Mesothelial cell of epicardium (in vitro differentiated cells): ENCODE measurements at places on chromosomes 4 and X.

GRCh38 chr4:138734746-138735145 lies 280.8 kb upstream of the NOCT start:
- H3K4me1 ChIP-seq = peaks cover 8% of the 10 kb centered on the region
- no peak for DNase-seq
- H3K4me3 ChIP-seq = no peak overlapping the region
- H3K27me3 ChIP-seq = no peaks in the 10 kb centered on the region
- H3K36me3 ChIP-seq = no peaks in the 10 kb centered on the region
- no peak overlapping the region for H3K27ac ChIP-seq

- H3K36me3 ChIP-seq = no peaks in the 10 kb centered on the region
- H3K27me3 ChIP-seq = peaks cover 35% of the 10 kb centered on the region
- H3K4me3 ChIP-seq = no peak overlapping the region
- DNase-seq = no peak
These were observed 192.8 kb downstream of the CCNG2 start for GRCh38 chr4:77349796-77350195.

GRCh38 chr4:79292008-79292407 lies 33.9 kb downstream of the NAA11 start:
- no peak for DNase-seq
- peaks cover 10% of the 10 kb centered on the region for H3K4me1 ChIP-seq
- H3K27me3 ChIP-seq = peaks cover 8% of the 10 kb centered on the region
- H3K36me3 ChIP-seq = no peaks in the 10 kb centered on the region
- no peak overlapping the region for H3K27ac ChIP-seq

DNA sequence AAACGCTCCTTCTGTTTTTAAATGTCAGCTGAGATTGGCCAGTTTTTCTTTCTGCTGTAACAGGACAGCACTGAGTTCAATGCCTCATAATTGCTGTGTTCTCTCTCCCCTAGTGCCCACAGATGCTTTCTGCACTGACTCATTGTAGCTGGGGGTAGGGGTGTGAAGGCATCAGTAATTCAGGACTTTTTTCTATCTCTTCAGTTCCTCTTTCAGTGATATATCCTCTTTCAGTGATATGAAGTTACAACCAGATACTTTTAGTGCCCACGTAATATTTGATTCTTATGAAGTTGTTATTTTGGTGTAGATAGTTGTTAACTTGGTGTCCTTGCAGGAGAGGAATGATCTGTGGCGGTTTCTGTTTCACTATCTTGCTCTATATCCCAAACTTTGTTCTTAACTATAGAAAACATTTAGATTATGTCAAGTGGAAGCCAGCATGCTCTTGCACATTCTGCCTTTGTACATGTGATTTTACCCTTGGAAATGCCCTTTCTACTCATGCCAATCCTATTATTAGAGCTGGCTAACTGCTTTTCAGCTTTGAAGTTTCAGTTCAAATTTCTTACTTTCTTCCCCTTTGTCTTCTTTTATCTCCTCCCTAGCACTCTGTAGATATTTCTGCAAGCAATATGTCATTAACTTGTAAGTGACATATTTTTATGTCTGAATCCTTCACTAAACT lies 1258.4 kb downstream of the FAM133A start:
- peaks cover 3% of the 10 kb centered on the region for H3K36me3 ChIP-seq
- no peak overlapping the region for H3K4me3 ChIP-seq
- H3K4me1 ChIP-seq = peaks cover 8% of the 10 kb centered on the region
- no peaks in the 10 kb centered on the region for H3K27me3 ChIP-seq
